ENCODE measurements at places on chromosomes 12 and 14.

GRCh38 chr12:78871566-78871965 is 7.0 kb downstream of the SYT1 start:
- no peak for DNase-seq

GRCh38 chr12:93901739-93902138 is 224.6 kb downstream of the CRADD start:
- no peak for DNase-seq

DNA sequence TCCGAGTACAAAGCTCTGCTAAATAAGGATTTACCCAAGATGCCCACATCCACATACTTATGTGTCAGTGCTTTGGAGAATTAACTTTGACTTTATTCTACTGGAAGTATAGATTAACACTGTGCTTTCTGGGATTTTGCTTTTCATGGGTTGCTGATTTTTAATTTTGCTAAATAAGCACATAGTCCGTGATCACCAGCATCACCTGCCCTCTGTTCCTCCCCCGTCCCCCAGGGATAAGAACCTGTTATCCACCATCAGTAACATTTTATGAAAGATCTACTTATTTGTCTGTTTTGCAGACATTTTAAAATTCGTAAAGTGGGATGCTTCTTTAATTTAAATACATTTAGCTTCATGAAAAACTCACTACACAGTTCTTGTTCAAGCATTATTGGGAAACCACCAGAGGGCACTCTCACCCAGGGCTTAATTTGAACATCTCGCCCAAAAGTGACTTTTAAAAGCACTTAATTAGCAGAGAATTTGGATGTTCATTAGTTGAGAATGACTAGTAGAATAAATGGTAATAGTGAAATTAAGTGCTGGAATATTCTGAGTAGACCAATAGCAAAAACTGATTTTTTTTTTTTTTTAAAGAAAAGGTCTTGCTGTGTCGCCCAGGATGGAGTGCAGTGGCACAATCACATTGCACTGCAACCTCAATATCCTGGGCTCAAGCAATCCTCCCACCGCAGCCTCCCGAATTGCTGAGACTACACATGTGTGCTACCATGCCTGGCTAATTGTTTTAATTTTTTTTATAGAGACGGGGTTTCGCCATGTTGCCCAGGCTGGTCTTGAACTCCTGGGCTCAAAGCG is 35.7 kb downstream of the MRPL42 start:
- DNase-seq: no peak

GRCh38 chr12:42483521-42483790 is 106.1 kb downstream of the PRICKLE1 start:
- DNase-seq: no peak

- DNase-seq: no peak
Observed at GRCh38 chr14:70921669-70922068, 14.4 kb downstream of the PCNX1 start.

- DNase-seq: no peak
Observed at GRCh38 chr14:39318574-39318973, 84.9 kb downstream of the MIA2 start.

- no peak for DNase-seq
Observed at GRCh38 chr12:58433959-58434358, 486.3 kb downstream of the LRIG3 start.

DNA sequence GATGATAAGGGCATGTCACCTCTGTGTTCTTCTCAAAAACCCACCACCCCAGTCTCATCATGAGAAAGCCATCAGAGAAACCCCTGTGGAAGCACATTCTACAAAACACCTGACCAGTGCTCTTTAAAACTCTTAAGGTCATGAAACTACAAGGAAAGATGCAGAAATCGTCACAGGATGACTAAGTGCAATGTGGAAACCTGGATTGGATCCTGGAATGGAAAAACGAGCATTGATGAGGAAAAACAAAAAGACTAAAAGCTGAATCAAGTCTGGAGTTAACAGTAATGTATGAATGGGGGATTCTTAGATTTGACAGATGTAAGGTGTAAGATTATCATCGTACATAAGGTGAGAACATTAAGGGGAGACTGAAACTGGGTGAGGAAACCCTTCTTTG is 211.0 kb downstream of the TBX5 start:
- no peak for DNase-seq

DNA sequence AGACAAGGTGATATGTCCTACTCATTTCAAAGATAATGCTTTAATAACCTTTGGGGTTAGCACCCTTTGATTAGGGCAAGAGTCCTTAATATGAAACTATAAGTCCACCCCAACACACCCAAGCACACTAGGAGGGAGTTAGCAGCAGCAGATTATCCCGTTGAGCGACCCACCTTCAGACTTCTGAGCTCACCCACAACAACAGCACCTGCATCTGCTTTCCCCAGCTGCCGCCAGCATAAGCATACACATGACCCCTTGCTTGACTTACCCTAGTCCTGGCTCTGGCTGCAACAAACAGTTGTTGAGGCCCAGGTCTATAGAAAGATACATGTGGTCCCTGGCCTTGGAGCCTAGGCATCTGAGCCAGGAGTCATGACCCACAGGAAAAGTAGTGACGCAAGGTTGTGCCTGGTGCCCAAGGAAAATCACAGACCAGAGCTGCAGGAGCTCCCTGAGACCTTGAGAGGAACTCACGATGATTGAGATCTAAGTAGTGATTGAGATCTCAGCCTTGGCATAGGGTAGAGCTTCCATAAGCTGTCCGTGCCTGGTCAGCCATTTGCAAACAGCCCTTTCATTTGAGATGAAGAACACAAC is 19.0 kb downstream of the ZDHHC22 start:
- DNase-seq: peak; percentile 18

- DNase-seq: no peak
Observed at GRCh38 chr12:116697716-116698115, 40.2 kb downstream of the SPRING1 start.

DNA sequence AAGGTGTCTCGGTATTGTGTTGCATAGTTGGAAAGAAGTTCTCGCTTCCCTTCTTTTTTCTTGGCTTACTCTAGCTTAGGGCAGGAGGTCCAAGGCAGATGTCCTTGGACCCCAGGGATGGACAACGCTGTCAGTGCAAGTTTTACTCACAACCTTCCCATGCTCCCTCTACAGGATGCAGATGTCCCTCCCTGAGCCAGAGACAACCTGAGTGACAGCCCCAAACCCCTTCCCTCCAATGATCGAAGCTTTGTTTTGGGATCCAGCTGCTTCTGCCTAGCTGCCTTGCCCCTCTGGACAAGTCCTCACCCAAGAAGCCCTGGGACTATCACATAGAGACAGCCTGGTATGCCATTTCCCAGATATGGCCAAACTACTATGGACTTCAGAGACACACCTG is 112.0 kb upstream of the RAP1B start:
- peak; percentile 38 for DNase-seq

GRCh38 chr12:120651821-120652220 is 11.4 kb downstream of the CABP1 start:
- DNase-seq: no peak

GRCh38 chr14:23103581-23103980 is 1.2 kb downstream of the CIROP start:
- DNase-seq: no peak
